Thyroid gland (tissue), 4 donors: ENCODE measurements at places on chromosomes 6 and 20. TPM values are rescaled to one million over a fixed set of nuclear protein-coding genes. Genes with fewer than 3 reads are reported as not detected.

The MYL9 gene
- total RNA-seq: 67.1 TPM

The LST1 gene
- total RNA-seq: 23.4 TPM

The TUBB2B gene
- total RNA-seq: not detected

The GHRH gene
- total RNA-seq: not detected

The OSER1 gene
- 42.6 TPM for total RNA-seq

DNA sequence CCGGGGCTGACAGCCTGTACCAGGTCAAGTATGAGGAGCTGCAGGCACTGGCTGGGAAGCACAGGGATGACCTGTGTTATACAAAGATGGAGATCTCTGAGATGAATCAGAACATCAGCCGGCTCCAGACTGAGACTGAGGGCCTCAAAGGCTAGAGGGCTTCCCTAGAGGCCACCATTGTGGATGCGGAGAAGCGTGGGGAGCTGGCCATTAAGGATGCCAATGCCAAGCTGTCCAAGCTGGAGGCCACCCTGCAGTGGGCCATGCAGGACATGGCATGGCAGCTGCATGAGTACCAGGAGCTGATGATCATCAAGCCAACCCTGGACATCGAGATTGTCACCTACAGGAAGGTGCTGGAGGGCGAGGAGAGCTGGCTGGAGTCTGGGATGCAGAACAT, 46.8 kb downstream of the KIAA0319 start:
- no peak overlapping the region for H3K27ac ChIP-seq
- H3K27me3 ChIP-seq: no peaks in the 10 kb centered on the region

GRCh38 chr6:159640722-159641482, 52.1 kb downstream of the SOD2 start:
- H3K4me3 ChIP-seq: no peak overlapping the region
- no peak for DNase-seq
- no peaks in the 10 kb centered on the region for H3K36me3 ChIP-seq
- no peak overlapping the region for H3K27ac ChIP-seq
- no peaks in the 10 kb centered on the region for H3K4me1 ChIP-seq

DNA sequence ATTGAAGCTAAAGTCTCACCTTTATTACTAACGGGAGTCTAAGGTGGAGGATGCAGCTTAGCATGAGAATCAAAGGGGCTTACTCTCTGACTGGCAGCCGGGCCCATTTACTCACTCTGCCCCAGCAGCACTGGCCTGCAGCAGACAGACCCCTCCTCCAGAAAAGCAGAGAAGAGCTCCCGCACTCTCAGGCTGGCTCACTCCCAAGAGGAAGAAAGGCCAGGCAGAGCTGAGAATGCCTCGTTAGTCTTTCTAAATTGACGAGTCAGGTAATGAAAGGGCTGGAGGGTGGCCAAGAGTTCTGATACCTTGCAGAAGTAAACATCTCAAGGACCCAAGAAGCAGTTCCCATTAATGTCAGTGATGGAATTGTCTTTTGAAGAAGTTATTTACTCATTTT, 44.5 kb upstream of the IL20RA start:
- peak; percentile 4 for DNase-seq

- no peaks in the 10 kb centered on the region for H3K4me1 ChIP-seq
- H3K4me3 ChIP-seq: no peak overlapping the region
- no peaks in the 10 kb centered on the region for H3K36me3 ChIP-seq
- DNase-seq: no peak
Measured at GRCh38 chr6:143368426-143368825, 82.1 kb downstream of the ADAT2 start.

- DNase-seq: peak; percentile 70
- no peaks in the 10 kb centered on the region for H3K27me3 ChIP-seq
- H3K36me3 ChIP-seq: no peaks in the 10 kb centered on the region
- H3K4me1 ChIP-seq: peaks cover 30% of the 10 kb centered on the region
Measured at GRCh38 chr20:50330504-50331313, 140.1 kb downstream of the CEBPB start.

- no peaks in the 10 kb centered on the region for H3K36me3 ChIP-seq
- H3K4me1 ChIP-seq: peaks cover 3% of the 10 kb centered on the region
- no peaks in the 10 kb centered on the region for H3K27me3 ChIP-seq
- no peak overlapping the region for H3K4me3 ChIP-seq
Measured at GRCh38 chr6:113364766-113365165, 492.4 kb upstream of the MARCKS start.

DNA sequence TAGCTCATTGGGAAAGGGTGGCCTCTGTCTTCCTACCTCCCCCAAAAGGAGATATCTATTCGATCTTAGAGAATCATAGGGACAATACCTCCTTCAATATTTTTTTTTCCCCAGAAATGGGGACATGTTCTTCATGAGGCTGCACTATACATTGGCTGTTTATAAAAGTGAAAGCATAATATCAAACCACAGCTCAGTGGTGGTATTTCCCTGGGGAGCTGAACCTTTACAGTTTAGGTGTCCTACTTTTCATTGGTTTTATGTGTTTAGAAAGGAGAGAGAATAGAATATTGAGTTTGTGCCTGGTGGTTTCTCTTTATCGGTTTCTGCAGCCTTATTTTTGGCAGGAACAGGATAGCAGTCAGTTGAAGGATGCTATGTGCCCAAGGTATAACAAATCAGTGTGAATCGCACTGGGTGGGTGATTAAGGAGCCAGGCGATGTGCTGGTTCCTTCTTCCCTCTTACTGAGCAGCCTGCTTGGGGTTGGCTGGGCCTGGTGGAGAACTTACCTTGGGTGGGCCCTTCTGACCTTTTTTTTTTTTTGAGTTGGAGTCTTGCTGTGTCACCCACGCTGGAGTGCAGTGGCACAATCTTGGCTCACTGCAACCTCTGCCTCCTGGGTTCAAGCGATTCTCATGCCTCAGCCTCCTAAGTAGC, 25.2 kb downstream of the UST start:
- peaks cover 77% of the 10 kb centered on the region for H3K4me1 ChIP-seq
- DNase-seq: no peak
- H3K4me3 ChIP-seq: no peak overlapping the region
- H3K27ac ChIP-seq: peak overlapping the region; percentile 62
- H3K36me3 ChIP-seq: no peaks in the 10 kb centered on the region

GRCh38 chr20:48847498-48848205, 19.9 kb upstream of the PREX1 start:
- no peaks in the 10 kb centered on the region for H3K36me3 ChIP-seq
- no peaks in the 10 kb centered on the region for H3K27me3 ChIP-seq
- H3K4me1 ChIP-seq: no peaks in the 10 kb centered on the region
- H3K27ac ChIP-seq: no peak overlapping the region
- no peak overlapping the region for H3K4me3 ChIP-seq
- DNase-seq: no peak

DNA sequence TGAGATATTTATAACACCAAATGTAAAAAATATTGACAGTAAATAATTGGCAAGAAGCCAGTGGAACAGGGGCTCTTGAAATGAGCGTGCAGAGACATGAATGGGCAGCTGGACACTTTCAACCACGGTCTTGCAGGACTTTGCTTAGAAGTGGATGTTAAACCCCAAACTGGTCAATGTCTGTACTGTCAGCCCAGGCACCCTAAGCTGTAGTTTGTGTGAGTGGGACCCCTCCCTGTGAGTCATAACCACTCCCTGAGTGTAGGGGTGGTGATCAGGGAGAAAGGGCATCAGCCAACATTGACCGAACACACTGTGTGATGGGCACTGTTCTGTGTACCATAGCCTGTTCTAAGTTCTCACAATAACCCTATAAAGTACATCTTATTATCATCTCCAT, 108.6 kb downstream of the FIG4 start:
- H3K4me1 ChIP-seq: peaks cover 2% of the 10 kb centered on the region
- H3K4me3 ChIP-seq: no peak overlapping the region
- no peak overlapping the region for H3K27ac ChIP-seq
- no peaks in the 10 kb centered on the region for H3K36me3 ChIP-seq

- no peaks in the 10 kb centered on the region for H3K36me3 ChIP-seq
- H3K27ac ChIP-seq: no peak overlapping the region
- DNase-seq: no peak
- no peaks in the 10 kb centered on the region for H3K27me3 ChIP-seq
- H3K4me1 ChIP-seq: no peaks in the 10 kb centered on the region
Measured at GRCh38 chr6:155528335-155528734, 72.7 kb upstream of the NOX3 start.
